DMS79 (cell line): ENCODE measurements at places on chromosomes 2 and 18.

- DNase-seq, result peak; percentile 86
Measured at GRCh38 chr2:119713819-119714490, 35.0 kb downstream of the TMEM177 start.

DNA sequence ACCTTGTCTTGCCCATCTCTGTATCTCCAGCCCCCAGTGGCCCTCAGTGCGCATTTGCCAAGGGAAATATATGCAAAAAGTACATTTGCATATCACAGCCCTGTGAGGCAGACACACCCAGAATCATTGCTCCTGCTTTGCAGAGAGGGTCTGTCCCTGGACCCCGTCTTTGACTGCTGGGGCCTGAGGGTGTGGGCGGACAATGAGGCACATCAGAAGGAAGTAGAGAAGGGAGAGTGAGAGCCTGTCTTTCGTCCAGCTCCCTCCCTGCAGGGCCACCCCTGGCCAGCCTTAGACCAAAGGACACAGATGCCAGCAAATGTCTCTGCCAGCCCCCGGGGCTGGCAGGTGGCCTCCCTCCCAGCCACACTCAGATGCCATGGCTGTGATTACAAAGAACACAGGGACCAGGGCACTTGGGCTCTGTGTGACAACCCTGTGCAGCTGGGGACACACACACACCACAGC lies 516.2 kb upstream of the MYT1L start:
- peak; percentile 80 for DNase-seq

DNA sequence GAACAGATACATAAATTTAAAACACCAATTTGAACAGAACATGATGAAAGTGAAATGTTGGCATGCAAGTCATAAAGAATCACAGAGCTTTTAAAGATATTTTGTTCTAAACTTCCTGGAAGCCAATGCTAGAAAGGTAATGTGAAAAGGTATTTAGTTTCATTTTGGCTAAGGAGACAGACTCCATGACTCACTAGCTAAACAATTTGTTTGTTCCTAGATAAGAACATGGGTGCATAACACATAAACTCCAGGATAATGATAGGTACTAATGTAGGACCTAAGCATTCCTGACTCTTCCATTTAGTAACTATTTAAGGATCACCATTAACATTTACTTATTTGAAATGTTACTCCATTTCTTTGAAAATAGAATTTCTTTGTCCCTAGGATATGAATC lies 292.5 kb upstream of the CNTNAP5 start:
- DNase-seq, result no peak

GRCh38 chr2:240466579-240467148 lies 31.2 kb downstream of the GPC1 start:
- no peak for DNase-seq

GRCh38 chr18:50895350-50896045 lies 16.6 kb downstream of the ME2 start:
- peak; percentile 57 for DNase-seq

DNA sequence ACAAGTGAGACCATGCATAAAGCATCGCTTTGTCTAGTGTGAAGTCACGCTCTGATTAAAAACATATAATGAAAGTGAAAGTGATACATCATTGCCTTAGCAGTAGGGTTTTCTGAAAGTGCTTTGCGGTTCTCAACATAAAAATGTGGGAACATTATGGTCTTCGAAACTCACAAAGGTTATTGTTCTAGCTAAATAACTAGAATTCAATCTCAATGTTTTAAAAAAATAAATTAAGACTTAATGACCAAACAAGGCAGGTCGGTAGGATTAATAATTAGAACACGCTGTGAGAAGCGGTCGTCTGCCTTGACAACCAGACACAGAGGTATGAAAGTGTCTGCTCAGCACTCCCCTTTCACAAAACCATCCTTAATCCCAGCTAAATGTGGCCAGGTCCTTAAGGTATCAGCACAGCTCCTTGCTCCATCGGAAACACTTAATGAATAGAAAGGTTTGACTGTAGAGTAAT lies 42.2 kb downstream of the KLHL14 start:
- peak; percentile 62 for DNase-seq

- DNase-seq, result peak; percentile 29
Measured at GRCh38 chr2:174344716-174345461, 10.1 kb downstream of the SP9 start.

DNA sequence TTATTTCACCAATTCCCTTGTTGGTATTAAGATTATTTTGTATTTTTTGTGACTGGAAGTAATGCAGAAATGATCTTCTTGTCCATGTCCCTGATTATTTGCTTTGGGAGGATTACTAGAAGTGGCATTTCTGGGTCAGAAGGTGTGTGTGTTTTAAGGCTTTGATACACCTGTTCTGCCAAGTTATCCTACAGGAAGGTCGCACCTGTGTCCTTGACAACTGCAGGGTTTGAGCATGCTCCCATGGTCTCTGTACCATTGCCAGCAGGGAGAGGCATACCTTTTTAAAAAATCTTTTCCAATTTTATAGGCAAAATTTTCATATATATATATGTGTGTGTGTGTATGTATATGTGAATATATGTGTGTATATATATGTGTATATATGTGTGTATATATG lies 29.7 kb downstream of the KDM3A start:
- DNase-seq, result no peak

DNA sequence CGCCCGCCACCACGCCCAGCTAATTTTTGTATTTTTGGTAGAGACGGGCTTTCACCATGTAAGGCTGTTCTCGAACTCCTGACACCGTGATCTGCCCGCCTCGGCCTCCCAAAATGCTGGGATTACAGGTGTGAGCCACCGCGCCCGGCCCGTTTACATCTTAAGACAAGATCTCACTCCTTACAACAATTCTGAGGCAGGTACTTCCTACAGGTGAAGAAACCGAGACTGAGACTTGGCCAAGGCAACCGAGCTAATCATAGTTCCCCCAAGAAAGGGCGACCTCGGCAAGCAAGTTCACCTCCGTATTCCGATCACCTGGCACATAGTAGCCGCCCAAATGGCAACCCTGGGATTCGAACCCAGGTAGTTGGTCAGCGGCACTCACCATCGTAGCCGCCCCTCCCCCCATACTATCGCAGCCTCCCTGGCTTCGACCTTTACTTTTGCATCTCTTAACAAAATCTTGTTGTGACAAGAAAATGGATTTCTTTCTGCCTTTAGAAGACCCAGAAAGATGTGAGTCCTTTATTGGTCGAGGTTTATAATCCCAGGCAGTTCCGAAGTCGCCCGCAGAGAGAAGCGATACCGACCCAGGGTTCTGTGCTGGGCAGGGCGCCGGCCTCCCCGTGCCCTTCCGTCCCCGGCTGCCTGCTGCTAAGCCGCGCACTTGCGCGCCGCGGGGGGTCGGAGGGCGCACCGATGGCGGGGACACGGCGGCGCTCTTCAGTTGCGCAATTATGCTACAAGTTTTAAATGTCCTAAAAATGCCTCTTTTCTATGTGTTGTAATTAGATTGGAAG lies 1.1 kb upstream of the FZD5 start:
- no peak for DNase-seq

- DNase-seq, result no peak
Measured at GRCh38 chr2:8004250-8004681, 677.6 kb upstream of the ID2 start.

DNA sequence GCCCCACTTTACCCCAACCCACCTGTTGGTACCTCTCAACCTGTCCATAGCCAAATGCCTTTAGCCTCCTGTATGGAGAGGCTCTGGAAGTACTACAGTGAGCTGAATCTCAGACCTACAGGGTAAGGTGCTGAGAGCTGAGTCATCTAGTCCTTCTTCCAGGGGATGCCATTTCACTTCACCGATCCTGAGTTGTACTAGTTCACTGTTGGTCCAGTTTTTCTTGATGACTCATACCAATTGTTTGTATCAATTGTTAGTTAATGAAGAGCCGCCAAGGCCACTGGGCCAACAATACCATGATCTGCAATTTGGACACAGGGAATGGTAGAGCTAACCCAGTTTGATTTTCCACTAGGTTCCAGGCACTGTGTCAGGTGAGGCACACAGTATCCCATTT lies 257.0 kb downstream of the CLIP4 start:
- DNase-seq, result no peak

- DNase-seq, result no peak
Measured at GRCh38 chr18:62732617-62733016, 17.3 kb downstream of the PHLPP1 start.

DNA sequence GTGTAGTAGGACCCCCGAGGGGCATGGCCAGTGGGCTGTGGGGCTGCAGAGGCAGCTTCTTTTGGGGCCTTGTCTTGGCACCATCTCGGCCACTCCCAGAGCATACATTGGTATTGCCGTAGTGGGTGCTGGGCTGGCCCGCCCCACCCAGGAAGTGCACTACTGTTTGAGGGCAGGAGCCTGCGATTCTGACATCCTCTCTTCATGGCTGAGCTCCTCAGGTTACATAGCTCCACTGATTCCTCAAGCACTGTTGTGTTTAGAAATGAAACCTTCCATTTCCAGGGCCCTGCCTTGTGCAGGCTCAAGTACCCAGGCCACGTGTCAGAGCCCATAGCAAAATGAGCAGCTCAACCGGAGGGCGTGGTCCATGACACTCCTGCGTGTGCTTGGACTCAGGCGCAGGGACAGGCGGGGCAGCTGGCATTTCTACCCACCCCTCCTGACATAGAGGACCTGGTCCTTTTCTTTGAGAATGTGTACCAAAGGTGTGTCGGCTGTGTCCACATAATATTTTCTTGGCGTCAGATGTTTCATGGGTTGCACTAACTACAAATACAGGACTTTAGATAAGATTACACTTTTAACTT lies 67.9 kb downstream of the DGKD start:
- peak; percentile 78 for DNase-seq

GRCh38 chr2:168712053-168712452 lies 90.4 kb upstream of the NOSTRIN start:
- no peak for DNase-seq

GRCh38 chr2:216643986-216644659 lies 10.9 kb downstream of the IGFBP2 start:
- DNase-seq, result no peak

GRCh38 chr2:121232626-121233265 lies 52.3 kb downstream of the TFCP2L1 start:
- DNase-seq, result no peak

DNA sequence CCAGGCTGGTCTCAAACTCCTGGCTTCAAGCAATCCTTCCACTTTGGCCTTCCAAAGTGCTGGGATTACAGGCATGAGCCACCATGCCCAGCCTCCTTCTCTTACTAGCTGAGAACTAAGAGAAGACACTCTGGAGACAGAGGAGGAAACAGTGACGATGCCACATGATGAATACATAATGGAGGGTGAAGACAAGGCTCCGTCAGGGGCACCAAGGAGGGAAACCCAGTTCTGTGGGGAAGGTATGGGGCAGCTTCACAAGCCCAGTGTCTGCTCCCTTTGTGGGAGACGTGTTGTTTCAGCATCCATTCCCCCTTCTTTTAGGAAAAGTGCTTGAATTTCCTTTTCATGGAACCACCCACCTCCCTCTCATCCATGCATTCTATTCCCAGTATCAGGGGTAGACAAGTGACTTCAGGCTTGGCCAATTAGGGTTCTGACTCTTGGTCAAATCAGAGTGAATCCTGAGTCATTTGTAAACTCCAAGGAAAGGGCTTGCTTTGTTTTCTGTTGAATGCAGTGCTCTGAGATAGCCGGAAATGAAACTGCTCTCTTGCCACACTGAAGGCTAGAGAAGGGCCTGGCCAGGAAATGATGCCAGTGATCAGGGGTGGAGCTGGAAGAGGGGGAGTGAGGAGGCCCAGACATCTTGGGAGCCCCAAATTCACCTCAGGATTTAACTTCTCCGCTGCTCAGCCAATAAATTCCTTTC lies 23.7 kb downstream of the TMEM127 start:
- no peak for DNase-seq

- DNase-seq, result no peak
Measured at GRCh38 chr2:211816754-211817153, 721.8 kb downstream of the ERBB4 start.

DNA sequence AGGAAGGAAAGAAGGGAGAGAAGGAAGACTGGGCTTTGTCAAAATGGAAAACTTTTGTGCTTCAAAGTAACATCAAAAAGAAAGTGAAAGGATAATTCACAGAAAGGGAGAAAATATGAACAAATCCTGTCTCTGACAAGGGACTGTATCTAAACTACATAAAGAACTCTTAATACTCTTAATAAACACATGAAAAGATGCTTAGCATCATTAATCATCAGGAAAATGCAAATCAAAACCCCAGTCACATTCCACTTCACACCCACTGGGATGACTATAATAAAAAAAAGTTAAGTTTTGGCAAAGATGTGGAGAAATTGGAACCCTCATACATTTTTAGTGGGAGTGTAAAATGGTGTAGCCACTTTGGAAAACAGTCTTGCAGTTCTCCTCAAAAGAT lies 11.8 kb upstream of the ZFP36L2 start:
- DNase-seq, result no peak

GRCh38 chr2:107108556-107108955 lies 222.6 kb upstream of the ST6GAL2 start:
- DNase-seq, result no peak

DNA sequence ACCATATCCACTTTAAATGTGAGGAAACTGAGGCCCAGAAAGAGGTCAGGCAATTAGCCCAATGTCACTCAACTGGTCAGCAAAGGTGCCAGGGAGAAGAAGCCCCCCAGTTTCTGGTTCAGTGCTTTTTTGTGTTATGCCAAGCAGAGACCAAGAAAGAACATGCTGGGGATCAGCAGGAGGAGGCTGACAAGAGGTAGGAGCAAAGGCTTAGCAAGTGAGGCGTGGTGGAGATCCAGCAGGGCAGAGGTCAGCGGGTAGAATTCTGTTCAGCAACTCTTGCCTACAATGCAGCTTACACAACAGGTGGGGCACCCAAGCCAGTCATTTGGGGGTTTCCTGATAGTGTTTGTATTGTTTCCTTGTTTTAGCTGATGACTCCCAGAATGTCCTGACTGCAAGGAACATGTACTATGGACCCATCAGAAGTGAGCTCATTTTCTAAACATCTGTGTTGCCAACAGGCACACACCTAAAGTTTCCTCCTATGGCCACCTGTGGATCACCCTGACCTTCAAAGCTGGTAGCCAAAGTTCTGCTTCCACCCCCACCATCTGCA lies 28.2 kb downstream of the LPIN2 start:
- no peak for DNase-seq

GRCh38 chr18:57995331-57995730 lies 48.7 kb upstream of the NEDD4L start:
- no peak for DNase-seq

GRCh38 chr2:112933261-112933660 lies 22.3 kb downstream of the IL37 start:
- DNase-seq, result no peak

DNA sequence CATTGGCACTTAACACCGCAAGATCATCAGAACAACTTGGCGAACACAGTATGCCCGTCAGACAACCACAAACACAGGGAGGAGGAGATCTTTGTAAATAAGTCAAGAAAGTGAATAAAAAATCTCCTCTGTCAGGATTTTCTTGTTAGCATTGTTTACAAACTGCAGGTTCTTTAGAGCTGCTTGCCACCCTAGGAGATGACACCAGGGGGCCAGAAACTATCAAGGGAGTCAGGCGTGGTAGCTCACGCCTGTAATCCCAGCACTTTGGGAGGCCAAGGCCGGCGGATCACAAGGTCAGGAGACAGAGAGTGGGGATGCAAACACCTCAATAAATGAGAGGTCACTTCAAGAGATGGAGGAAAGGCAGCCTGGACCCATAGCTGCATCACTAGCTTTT lies 428.1 kb downstream of the SETBP1 start:
- DNase-seq, result no peak

- DNase-seq, result no peak
Measured at GRCh38 chr2:49105506-49105905, 48.8 kb downstream of the FSHR start.
